ENCODE measurements at places on chromosomes 6 and 20.

DNA sequence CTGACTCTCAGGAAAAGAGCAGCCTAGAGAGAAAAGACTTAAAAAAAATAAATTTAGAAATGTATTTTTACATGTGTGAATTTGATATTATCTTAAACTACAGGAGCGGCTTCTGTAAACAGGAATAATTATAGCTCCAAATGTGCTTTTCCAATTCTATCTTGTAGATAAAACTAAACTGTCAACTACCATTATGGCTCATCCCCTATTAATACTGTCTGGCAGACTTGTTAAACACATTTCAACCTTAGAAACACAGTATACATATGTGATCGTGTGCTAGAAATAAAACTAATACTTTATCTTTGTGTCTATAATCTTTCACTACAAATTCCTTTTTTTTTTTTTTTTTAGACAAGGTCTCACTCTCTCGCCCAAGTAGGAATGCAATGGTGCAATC is 75.8 kb downstream of the CNKSR3 start:
- no peak overlapping the region for H3K27ac ChIP-seq
- no peaks in the 10 kb centered on the region for H3K36me3 ChIP-seq
- no peaks in the 10 kb centered on the region for H3K27me3 ChIP-seq

DNA sequence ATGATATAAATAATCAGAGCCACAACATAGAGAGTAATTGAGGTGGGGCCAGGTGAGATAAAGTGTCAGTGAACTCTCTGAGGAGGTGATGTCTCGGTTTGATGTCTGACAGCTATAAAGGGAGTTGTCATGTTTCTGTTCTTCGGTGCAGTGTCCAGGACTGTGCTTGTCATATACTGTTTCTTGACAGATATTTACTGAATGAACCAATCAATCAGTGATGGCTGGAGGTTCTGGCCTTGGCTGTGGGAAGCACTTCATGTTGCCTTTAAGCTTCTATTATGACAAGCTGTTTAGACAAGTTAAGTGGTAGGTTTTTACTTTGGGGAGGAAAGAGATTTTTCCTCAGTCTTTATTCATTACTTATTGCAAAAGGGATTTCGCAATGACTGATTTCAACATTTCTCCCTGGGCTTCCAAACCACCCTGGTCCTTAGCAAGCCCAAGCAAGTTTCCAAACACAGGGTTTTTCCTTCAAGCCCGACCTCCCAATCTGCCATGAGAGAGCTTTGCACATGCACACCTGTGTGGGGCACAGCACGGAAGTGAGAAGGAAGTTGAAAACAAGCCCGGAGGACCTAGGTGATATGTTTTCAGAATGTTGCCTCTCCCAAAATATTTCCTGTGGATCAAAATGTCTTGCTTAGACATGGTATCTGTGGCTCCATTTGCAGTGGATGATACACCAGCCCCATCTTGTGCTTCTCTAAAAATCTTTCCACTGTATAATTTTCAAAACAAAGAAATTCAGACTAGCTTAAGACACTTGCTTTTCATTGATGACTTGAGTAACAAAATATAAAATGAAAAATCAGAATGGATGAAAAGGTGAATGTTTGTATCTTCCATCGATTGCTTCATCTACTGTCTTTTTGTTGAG is 567.3 kb upstream of the BTBD3 start:
- H3K36me3 ChIP-seq = no peaks in the 10 kb centered on the region
- H3K4me1 ChIP-seq = no peaks in the 10 kb centered on the region
- H3K4me3 ChIP-seq = no peak overlapping the region
- no peaks in the 10 kb centered on the region for H3K27me3 ChIP-seq

GRCh38 chr6:125078602-125079321 is 74.8 kb upstream of the TPD52L1 start:
- H3K4me3 ChIP-seq = no peak overlapping the region
- DNase-seq = no peak
- no peak overlapping the region for H3K27ac ChIP-seq
- no peaks in the 10 kb centered on the region for H3K4me1 ChIP-seq
- H3K36me3 ChIP-seq = no peaks in the 10 kb centered on the region

GRCh38 chr20:56801971-56802755 is 173.1 kb downstream of the TFAP2C start:
- no peak overlapping the region for H3K4me3 ChIP-seq
- no peaks in the 10 kb centered on the region for H3K4me1 ChIP-seq
- DNase-seq = no peak
- H3K36me3 ChIP-seq = no peaks in the 10 kb centered on the region
- H3K27me3 ChIP-seq = peaks cover 5% of the 10 kb centered on the region

DNA sequence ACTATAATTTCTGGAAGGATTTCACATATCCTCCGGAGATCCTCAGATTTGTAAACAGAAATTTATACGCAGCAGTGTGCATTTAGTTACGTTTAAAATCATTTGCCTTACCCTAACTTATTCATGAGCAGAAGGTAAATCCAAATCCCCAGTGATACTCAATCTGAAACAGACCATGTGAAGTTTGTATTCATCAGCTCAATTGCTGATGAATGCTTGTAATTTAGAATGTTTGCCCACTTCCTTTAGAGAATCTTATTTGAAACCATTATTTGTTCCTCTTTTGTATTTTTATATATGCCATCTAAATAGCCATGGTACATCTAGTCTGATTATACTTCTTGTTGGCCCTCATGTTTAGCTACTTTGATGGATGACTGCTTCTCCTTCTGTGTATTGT is 15.4 kb downstream of the TAAR1 start:
- no peaks in the 10 kb centered on the region for H3K36me3 ChIP-seq
- H3K4me3 ChIP-seq = no peak overlapping the region
- no peaks in the 10 kb centered on the region for H3K27me3 ChIP-seq
- DNase-seq = no peak
- H3K4me1 ChIP-seq = no peaks in the 10 kb centered on the region

DNA sequence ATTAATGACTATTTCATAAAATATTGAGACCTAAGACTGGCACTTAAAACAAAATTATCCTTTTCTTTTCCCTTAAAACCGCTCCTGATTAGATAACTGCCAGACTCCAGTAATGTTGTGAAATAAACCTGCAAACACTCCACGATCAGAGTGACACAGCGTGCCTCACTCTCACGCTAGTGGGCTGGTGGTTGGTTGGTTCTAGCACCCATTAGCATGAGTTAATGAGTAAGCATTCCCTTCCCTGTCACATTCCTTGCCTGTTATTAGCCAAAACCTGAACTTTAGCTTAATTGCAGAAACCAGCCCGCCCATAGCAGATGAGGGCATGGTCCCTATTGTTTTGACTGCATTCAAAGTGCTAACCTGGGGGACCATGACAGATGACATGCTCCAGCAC is 193.4 kb downstream of the CD83 start:
- H3K4me3 ChIP-seq = no peak overlapping the region
- no peaks in the 10 kb centered on the region for H3K27me3 ChIP-seq
- no peak for DNase-seq

- no peak overlapping the region for H3K4me3 ChIP-seq
- no peaks in the 10 kb centered on the region for H3K27me3 ChIP-seq
- no peak for DNase-seq
- peaks cover 91% of the 10 kb centered on the region for H3K36me3 ChIP-seq
- peak overlapping the region; percentile 63 for H3K27ac ChIP-seq
- H3K4me1 ChIP-seq = peaks cover 23% of the 10 kb centered on the region
Observed at GRCh38 chr20:50136822-50137599, 16.5 kb downstream of the PEDS1 start.

DNA sequence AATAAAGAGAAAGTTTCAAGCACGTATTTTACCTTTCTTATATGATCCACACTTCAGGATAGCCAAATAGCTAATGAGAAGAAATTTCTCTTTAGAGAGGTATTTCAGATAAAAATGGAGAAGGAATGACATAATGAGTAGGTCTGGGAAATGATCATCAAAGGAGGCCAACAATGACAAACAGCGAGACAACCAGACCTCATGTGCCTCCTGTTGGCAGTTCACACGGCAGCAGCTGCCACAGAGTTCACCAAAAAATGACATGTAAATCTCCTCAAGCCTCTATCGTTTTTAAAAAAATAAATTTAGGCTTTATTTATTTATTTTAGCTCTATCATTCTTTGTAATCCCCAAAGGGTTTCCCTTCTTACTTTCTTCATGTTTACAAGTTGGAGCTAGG is 47.7 kb downstream of the SLC2A12 start:
- no peaks in the 10 kb centered on the region for H3K27me3 ChIP-seq
- no peak overlapping the region for H3K4me3 ChIP-seq
- no peaks in the 10 kb centered on the region for H3K36me3 ChIP-seq
- no peaks in the 10 kb centered on the region for H3K4me1 ChIP-seq
- H3K27ac ChIP-seq = no peak overlapping the region
- no peak for DNase-seq

- H3K36me3 ChIP-seq = no peaks in the 10 kb centered on the region
- no peaks in the 10 kb centered on the region for H3K4me1 ChIP-seq
- H3K27ac ChIP-seq = no peak overlapping the region
- H3K27me3 ChIP-seq = no peaks in the 10 kb centered on the region
- no peak for DNase-seq
- no peak overlapping the region for H3K4me3 ChIP-seq
Observed at GRCh38 chr20:57103146-57103800, 163.2 kb downstream of the BMP7 start.

GRCh38 chr20:37437676-37438075 is 83.4 kb upstream of the NNAT start:
- H3K27ac ChIP-seq = no peak overlapping the region
- no peaks in the 10 kb centered on the region for H3K36me3 ChIP-seq
- H3K4me1 ChIP-seq = no peaks in the 10 kb centered on the region
- H3K4me3 ChIP-seq = no peak overlapping the region
- H3K27me3 ChIP-seq = no peaks in the 10 kb centered on the region
- no peak for DNase-seq

- H3K4me3 ChIP-seq = no peak overlapping the region
- no peaks in the 10 kb centered on the region for H3K36me3 ChIP-seq
- H3K4me1 ChIP-seq = peaks cover 32% of the 10 kb centered on the region
- peak overlapping the region; percentile 90 for H3K27ac ChIP-seq
- DNase-seq = peak; percentile 89
- no peaks in the 10 kb centered on the region for H3K27me3 ChIP-seq
Observed at GRCh38 chr6:6610031-6610591, 21.6 kb downstream of the LY86 start.

DNA sequence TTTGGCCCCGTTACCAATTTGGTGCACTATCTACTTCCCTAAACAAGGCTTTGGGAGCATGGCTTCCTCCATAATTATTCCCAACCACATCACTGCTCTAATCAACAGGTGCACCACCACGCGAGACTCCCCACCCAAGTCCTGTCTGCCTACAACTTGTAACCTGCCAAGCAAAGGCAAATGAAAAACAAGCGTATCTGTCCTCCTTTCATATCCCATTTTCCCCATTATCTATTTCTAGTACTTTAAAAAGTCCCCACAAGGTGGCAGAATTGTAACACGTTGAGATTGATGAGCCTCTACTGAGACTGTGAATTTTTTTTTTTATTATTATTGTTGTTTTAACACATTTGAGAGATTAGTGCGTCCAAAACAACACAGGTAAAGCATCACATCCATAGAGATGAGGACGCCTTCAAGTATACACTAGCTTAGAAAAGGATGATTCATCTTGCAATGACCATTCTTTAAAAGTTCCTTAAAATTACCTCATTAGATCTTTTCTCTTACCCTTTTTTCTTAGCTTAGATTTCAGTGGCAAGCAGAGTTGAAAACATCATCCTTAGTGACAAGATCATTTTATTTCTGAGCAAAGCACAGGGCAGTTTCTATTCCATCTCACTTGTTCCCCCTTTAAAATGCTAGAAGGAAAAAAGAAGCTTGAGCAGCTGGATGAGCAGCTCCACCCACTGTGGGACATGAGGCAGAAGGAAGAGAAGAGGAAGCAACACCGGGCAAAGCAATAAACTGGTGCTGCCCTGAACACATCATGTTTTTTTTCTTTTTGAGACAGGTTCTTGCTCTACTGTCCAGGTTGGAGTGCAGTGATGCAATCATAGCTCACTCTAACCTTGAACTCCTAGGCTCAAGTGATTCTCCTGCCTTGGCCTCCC is 210.8 kb downstream of the ARHGAP18 start:
- H3K27me3 ChIP-seq = no peaks in the 10 kb centered on the region
- peaks cover 8% of the 10 kb centered on the region for H3K4me1 ChIP-seq
- H3K36me3 ChIP-seq = no peaks in the 10 kb centered on the region
- no peak overlapping the region for H3K27ac ChIP-seq
- no peak for DNase-seq

DNA sequence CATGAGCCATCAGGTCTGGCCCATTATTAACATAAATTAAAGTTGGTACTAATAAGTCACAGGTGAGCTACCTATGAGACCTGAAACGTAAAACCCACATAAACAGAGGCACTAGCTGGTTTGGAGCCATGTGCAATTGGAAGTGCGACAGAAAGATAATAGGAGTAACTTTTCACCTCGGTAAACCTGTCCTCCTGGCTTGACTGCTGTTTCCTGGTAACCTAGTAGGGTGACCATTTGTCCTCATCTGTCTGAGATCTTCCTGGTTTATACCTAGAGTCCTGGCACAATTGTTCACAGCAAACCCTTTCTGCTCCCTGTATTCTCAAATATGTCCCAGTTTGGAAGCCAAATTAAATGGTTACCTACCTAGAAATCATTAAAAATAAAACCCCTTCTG is 7.4 kb downstream of the TBC1D20 start:
- no peak overlapping the region for H3K4me3 ChIP-seq
- no peaks in the 10 kb centered on the region for H3K27me3 ChIP-seq
- no peak overlapping the region for H3K27ac ChIP-seq
- no peak for DNase-seq
- no peaks in the 10 kb centered on the region for H3K36me3 ChIP-seq

GRCh38 chr6:17740559-17741220 is 34.0 kb upstream of the NUP153 start:
- no peak overlapping the region for H3K27ac ChIP-seq
- peaks cover 13% of the 10 kb centered on the region for H3K27me3 ChIP-seq
- no peak overlapping the region for H3K4me3 ChIP-seq
- DNase-seq = no peak
- H3K4me1 ChIP-seq = no peaks in the 10 kb centered on the region

- H3K4me1 ChIP-seq = no peaks in the 10 kb centered on the region
- H3K4me3 ChIP-seq = no peak overlapping the region
- H3K27me3 ChIP-seq = no peaks in the 10 kb centered on the region
- DNase-seq = no peak
Observed at GRCh38 chr20:36700438-36700837, 45.5 kb downstream of the NDRG3 start.

DNA sequence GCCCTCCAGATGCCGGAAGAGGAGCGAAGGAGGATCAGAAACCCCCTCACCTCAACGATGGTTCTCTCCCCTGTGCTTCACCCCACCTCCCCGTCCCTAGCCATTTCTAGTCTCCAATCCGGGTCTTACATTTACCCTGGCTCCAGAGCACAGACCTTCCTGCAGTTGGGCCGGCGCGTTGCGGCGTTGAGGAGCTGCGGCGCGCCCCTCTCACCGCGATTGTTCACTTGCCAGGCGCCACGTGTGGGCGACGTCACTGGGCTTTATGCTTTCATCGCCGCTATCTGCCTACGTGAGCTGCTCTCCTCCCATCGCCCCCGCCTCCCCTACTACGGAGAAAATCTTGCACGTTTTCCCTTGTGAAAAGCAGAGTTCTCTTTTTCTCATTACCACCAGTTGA is at the start of gene CRISP2:
CRISP2 (minus strand) TSS at position 198 of the 400 bp plus-strand sequence. CDS start 4,347 bp downstream, outside the sequence.
- H3K36me3 ChIP-seq = no peaks in the 10 kb centered on the region
- H3K4me3 ChIP-seq = no peak within 1 kb of the TSS
- DNase-seq = no peak
- H3K27ac ChIP-seq = no peak within 1 kb of the TSS
- H3K27me3 ChIP-seq = no peaks in the 10 kb centered on the region

- DNase-seq = no peak
- peak overlapping the region; percentile 96 for H3K27ac ChIP-seq
- peaks cover 37% of the 10 kb centered on the region for H3K4me1 ChIP-seq
- H3K4me3 ChIP-seq = peak overlapping the region; percentile 79
Observed at GRCh38 chr6:157380458-157380778, 572 bp upstream of the ZDHHC14 start.
